ENCODE measurements at places on chromosomes 12 and 14.

GRCh38 chr12:89239534-89239933 is 112.8 kb downstream of the DUSP6 start:
- no peak for DNase-seq

DNA sequence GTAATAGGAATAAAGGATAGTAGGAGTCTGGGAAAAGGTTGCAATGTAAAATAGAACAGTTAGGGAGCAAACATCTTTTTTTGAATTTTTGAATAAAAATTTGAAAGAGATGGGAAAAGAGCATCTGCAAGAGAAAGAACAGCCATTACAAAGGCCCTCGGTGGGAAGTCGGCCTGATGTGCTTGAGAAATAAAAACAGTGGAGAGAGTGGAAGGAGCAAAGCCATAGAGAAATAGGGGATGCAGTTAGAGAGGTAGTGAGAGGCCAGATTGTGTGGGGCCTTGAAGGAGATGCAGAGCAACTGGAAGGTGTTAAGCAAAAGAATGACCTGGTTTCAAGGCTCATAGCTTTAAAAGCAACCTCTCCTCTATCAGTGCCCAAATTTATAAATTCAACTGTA is 409.8 kb downstream of the RERGL start:
- no peak for DNase-seq

DNA sequence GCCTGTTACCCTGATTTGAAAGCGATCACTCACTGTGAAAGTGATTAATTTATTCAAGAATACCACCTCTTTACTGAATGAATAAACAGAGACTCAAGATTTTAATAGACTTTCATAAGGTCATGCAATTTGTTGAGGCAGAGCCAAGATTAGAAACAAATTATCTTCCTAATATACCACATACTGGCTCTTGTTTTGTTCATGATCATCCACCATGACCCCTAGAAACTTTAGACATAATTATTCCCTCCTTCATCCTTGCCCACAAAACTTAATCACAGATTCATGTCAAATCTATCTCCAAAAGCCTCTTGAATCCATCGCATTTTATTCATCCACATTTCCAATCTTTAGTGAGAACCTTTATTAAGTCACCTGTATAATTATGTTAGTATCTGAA is 152.3 kb downstream of the ATXN7L3B start:
- DNase-seq = no peak

- DNase-seq = no peak
Observed at GRCh38 chr12:131644481-131644880, 66.4 kb upstream of the SFSWAP start.

GRCh38 chr14:36997843-36998242 is 174.6 kb downstream of the SLC25A21 start:
- no peak for DNase-seq

DNA sequence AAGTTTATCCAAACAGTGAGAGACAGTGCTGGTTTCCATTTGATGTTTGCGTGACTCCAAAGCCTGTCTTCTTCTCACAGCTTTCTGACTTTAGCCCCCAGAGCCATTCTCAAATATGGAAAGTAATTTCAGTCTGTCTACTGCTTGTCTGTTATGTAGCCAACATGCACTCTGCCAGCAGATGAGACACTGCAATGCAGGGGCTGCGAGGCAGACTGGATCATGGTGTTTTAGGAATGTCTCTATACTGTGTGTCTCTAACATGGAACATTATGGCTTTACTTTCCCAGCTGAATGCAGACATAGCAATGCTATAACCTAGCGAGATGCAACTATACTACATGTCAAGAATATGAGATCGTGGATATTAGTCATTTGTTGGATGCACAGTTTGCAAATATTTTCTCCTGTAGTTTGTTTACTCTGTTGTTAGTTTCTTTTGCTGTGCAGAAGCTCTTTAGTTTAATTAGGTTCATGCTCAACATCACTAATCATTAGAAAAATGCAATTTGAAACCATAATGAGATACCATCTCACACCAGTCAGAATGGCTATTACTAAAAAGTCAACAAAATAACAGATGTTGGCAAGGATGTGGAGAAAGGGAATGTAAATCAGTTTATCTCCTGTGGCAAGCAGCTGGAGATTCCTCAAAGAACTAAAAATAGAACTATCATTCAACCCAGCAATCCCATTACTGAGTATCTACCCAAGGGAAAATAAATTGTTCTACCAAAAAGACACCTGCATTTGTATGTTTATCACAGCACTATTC is 235.8 kb upstream of the TMTC1 start:
- no peak for DNase-seq

DNA sequence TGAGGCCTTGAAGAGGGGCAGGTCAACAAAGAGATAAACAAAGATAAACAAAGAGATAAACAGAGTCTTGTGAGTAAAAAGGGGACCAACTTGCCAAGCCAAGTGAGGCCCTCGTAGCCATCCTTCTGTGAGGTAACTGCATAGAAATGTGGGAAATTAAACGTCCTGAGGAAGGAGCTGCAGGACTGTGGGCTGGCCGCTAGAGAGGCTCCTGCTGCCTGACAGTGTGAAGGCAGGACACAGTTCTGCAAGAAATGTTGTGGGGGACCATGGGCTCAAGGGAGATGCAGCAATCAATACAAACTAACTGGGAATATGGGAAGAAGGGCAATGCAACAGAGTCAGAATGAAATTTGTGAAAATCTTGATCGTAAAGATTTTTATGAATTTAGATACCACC is 91.9 kb downstream of the SLC8A3 start:
- no peak for DNase-seq

GRCh38 chr14:106811162-106811561 is 1284.8 kb downstream of the TMEM121 start:
- no peak for DNase-seq

DNA sequence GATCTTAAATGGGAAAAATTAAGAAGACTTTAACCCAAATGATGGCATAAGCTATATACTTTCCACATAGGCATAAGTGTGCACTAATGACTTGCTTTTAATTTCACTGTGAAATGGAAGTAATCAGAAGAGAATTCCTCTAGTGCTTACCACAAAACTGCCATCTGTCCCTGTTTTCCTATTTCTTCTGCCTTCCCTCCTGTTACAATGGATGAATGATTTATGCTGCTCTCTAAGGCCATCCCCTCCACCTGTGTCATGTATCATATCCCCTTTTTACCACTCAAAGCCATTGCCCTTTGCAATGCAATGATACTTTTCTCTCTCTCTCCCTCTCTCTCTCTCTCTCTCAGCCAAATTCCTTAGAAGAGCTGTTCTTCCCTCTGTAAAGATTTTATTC is 109.1 kb downstream of the C12orf50 start:
- no peak for DNase-seq

DNA sequence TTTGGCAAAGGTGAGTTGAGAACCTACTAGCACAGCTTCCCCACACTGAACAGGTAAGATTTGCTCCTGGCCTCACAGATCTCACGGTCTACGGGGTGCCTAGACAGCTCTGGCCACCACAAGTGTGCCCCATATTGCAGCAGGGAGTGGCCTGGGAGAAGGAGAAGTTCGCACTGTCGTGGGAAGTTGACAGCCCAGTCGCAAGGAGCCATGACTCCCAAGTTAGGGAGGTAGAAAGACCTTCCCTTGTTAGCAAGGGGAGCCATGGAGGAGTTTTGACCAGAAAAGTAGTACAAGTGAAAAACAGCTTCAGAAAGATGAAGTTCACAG is 316.3 kb downstream of the BCL11B start:
- no peak for DNase-seq

GRCh38 chr12:88298761-88299242 is 156.7 kb downstream of the TMTC3 start:
- peak; percentile 51 for DNase-seq

- DNase-seq = peak; percentile 24
Observed at GRCh38 chr14:55752580-55753390, 172.8 kb downstream of the KTN1 start.

DNA sequence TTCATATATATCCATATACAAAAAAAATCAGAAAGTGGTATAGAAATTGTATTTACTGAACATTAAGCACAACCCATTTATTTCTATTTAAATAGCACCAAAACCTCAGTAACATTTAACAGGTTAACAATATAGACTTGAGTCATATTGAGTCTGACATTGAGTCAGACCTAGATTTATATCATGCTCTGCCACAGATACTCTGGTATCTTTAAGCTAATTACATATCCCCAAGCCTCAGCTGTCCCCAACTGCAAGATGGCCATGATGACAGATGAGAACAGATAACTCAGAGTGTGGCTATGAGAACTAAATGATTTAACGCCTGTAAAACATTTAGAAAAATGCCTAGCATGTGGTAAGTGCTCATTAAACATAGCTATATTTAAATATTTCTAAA is 40.3 kb downstream of the IFNG start:
- no peak for DNase-seq

GRCh38 chr12:105945880-105946279 is 192.9 kb downstream of the NUAK1 start:
- DNase-seq = no peak

DNA sequence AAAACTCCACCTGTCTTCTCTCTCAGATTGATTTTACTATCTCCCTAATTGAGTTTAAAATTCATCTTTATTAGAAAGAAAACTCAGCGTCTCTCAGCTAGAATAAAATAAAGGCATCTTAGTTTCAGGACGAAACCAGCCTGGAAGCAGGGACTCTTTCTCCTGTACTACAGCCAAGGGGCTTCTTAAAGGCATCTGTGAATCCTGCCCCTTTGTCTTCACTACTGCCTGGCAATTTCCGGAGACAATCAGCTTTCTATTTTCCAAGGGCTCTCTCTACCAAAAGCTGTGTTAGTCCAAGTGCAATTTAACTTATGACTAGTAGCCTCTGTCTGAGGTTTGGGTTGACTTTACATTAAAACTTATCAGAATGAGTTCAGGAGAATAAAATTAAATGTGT is 623.3 kb upstream of the FOXG1 start:
- no peak for DNase-seq

GRCh38 chr12:63496654-63497053 is 171.6 kb downstream of the DPY19L2 start:
- DNase-seq = no peak

- DNase-seq = no peak
Observed at GRCh38 chr14:94638339-94638738, 26.1 kb downstream of the SERPINA3 start.

DNA sequence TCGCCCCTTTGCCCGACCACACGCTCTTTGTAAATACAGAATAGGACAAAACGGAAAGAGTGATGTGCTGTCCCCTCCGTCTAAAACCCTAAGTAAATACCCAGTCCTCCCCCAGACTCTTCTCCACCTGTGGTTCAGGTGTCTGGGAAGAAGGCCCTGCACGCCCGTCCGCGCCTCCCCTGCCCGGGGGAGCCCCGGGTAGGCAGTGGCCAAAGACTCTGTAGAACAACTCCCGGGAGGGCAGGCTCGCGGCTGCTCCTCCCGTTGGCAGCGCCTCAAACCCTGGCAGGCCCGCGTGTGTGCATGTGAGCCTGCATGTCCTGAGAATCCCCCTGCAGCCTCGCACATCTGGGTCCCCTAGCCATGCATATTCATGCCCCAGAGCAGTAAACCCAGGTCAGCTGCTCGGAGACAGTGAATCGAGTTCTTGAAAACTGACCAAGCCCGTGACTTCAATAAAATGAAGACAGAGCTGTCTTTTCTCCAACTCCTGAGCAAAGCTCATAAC is 165.8 kb downstream of the MON2 start:
- DNase-seq = no peak

GRCh38 chr14:68199554-68200151 is 380.1 kb downstream of the RAD51B start:
- DNase-seq = no peak

- DNase-seq = no peak
Observed at GRCh38 chr12:112096070-112096469, 12.5 kb downstream of the NAA25 start.

DNA sequence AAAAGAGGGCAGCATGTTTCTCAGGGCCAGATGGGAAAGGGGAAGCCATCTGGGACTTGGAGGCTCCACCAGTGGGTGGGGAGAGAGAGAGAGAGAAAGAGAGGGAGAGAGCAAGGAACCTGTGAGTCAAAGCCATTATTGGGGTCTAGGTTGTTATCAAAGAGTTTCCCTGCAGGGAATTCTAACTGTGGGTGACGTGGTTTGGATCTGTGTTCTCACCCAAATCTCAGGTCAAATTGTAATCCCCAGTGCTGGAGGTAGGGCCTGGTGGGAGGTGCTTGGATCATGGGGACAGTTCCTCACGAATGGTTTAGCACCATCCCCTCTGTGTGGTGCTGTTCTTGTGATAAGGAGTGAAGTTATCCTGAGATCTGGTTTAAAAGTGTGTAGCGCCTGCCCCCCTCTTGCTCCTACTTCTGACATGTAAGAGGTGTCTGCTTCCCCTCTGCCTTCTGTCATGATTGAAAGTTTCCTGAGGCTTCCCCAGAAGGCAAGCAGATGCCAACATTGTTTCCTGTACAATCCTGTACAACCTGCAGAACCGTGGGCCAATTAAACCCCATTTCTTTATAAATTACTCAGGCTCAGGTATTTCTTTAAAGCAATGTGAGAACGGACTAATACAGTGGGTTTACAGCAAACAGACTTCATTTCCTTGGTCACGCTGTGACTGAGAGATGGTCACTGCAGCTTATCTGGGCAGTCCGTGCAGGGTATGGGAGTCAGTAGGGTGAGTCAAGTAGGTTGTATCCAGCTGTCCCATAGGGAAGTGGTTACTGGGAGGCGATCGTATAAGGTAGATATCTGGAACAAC is 52.4 kb downstream of the CCDC91 start:
- DNase-seq = no peak

- DNase-seq = no peak
Observed at GRCh38 chr14:101501341-101501740, 60.0 kb upstream of the DIO3 start.

DNA sequence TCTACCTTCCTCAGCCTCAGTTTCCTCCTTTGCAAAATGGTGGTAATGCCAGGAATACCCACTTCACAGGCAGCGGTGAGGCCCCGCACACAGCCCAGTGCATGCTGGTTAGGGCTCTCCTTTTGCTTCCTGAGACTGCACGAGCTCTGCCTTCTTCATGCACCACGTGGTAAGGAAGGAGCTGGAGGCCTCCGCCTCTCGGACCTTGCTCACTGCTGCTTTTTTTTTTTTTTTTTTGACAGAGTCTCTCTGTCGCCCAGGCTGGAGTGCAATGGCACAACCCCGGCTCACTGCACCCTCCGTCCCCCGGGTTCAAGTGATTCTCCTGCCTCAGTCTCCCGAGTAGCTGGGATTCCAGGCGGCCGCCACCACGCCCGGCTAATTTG is 18.1 kb downstream of the TAMALIN start:
- no peak for DNase-seq
